GM12891 (cell line): ENCODE measurements at places on chromosomes 3 and 15.

DNA sequence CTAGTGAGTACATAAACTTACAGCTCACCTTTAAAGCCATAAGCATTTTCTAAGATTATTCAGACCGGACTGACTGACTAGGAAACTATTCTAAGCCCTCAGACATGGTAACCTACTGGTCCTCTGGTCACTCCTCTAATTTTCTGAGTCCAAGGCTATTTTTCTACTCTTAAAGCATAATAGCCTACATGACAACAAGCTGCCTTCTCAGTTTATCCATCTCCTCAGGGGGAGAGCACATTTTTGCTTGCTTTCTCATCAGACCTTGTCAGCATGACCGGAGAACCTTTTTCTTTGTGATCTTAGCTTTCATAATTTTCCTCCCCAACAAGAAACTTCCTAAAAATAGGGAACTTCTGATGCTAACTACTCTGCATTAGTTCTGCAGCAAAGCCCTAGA lies 38.4 kb downstream of the UBP1 start:
- DNase-seq: no peak

- DNase-seq: no peak
Observed at GRCh38 chr3:18827664-18828063, 320.6 kb upstream of the KCNH8 start.

DNA sequence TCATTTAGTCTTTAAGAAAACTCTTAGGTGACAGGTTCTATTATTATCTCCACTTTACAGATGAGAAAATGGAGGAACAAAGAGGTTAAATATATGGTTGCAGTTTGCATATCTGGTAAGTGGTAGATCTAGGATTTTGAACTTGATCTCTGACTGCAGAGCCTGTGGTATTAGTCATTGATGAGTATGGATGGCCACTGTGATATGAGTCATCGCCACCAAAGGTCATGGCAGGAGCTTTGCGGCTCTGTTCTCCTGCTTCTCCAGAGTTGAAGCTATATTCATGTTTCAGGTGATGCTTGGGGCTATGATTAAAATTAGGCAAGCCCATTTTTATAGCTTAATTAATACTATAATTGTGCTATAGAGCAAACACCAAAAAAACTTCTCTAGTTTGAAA lies 306.2 kb upstream of the DPPA4 start:
- DNase-seq: no peak

GRCh38 chr3:87045473-87045872 lies 54.5 kb upstream of the VGLL3 start:
- no peak for DNase-seq

DNA sequence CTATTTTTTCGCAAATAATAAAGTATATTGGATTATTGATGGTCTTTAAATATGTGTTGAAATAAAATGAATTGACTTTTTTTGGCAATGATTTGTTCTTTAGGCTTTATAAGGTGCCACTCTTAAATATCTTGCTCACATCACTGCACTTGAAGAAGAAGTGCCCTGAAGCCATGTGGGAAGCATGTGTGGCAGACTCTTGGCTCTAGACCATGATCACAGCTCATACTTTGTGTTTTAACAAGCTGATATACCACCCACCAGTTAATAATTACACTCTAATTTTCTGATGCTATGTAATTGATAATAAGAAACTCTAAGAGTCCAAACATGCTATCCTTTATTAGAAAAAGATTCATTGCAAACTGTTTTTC lies 52.1 kb upstream of the TGFBR2 start:
- no peak for DNase-seq
